Gastroesophageal sphincter (tissue), 4 donors: ENCODE measurements at places on chromosomes 5 and 9. TPM values are rescaled to one million over a fixed set of nuclear protein-coding genes. Genes with fewer than 3 reads are reported as not detected.

- peaks cover 74% of the 10 kb centered on the region for H3K4me1 ChIP-seq
- peak within 1 kb of the TSS; percentile 33 for H3K4me3 ChIP-seq
- ATAC-seq = peak; percentile 85
- H3K27me3 ChIP-seq = peaks cover 10% of the 10 kb centered on the region
- no peaks in the 10 kb centered on the region for H3K36me3 ChIP-seq
Measured at GRCh38 chr9:214648-215493, at the start of gene DOCK8. DOCK8 (plus strand) TSS chr9:214865; CDS start chr9:214977, 112 bp downstream.

DNA sequence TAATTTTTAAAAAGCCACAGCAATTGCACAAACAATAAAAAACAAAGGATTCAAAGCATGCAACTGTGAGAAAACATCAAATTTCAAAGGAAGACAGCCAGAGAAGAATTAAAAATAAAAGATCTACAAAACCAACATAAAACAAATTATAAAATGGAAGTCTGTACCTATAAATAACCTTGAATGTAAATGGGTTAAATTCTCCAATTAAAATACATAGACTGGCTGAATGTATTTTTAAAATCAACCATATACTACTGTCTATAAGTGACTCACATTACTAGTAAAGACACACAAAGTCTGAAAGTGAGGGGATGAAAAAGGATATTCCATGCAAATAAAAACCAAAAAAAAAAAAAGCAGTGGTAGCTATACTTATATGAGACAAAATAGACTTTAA is 33.7 kb downstream of the BTNL8 start:
- peaks cover 10% of the 10 kb centered on the region for H3K27me3 ChIP-seq
- ATAC-seq = no peak
- H3K27ac ChIP-seq = no peak overlapping the region
- H3K4me1 ChIP-seq = no peaks in the 10 kb centered on the region

- H3K36me3 ChIP-seq = no peaks in the 10 kb centered on the region
- H3K4me3 ChIP-seq = no peak overlapping the region
- H3K4me1 ChIP-seq = no peaks in the 10 kb centered on the region
- no peak for ATAC-seq
Measured at GRCh38 chr5:166063261-166063660, 2228.2 kb upstream of the WWC1 start.

DNA sequence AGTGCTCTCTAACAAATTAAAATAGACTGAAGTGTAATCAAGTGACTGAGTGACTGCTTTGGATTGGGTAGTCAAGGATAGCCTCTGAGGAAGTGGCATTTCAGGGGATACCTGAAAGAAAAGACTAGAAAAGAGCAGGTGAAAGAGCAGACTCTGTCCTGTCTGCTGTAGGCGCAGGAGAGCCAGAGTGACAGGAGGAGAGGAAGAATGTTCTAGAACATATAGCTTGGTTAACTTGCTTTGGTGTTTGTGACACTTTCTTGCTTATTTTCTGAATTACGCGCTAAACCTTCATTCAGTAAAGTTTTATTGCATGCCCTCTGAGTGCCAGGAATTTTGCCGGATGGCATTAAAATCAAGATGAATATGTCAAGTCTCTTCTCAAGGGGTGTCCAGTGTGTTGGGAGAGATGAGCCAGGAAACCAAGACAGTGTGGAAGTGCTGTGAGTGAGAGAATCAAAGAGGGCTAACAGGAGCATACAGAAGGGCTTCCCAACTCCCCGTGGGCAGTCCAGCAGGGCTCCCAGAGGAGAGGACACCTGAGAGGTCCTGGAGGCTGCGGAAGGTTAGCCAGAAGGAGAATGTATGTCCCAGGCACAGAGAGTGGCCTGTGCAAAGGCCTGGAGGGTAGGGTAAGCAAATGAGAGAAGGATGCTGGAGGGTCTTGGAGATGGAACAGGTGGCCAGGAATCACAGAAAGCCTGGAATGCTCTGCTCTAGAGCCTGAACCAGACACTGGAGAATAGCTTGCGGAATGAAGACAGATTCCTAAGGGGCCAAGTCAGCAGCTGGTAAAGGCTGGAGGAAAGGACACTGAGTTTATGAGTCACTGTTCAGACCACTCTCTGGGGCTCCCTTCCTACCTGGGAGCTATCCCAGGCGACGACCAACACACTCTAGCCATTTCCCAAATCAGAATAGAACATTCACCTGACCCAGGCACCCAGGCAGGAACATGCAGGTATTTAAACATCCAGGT is 59.3 kb downstream of the SLC22A5 start:
- no peaks in the 10 kb centered on the region for H3K36me3 ChIP-seq
- H3K27ac ChIP-seq = no peak overlapping the region
- peak; percentile 60 for ATAC-seq
- H3K4me3 ChIP-seq = no peak overlapping the region

DNA sequence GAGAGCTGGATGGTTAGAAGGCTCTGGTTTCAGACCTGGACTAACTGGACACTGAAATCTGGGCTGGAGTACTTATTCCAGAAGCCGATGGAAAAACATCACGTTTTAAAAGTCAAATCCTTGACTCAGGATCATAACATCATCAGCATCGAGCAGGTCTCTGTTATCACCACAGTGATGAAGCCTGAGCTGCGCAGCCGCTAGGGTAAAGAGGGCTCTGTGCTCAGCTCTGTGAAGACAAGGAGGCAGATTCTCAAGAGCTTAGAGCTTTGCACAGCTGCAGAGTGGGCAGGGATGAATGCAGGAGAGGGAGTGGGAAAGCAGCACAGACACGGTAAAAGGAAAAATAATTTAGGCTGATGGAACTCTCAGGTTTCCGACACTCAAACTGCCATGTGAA is 208.8 kb upstream of the TAS2R1 start:
- H3K36me3 ChIP-seq = no peaks in the 10 kb centered on the region
- H3K4me1 ChIP-seq = no peaks in the 10 kb centered on the region
- H3K27ac ChIP-seq = no peak overlapping the region
- H3K27me3 ChIP-seq = peaks cover 4% of the 10 kb centered on the region
- no peak for ATAC-seq

GRCh38 chr5:132406144-132406783 is 36.8 kb downstream of the SLC22A5 start:
- H3K4me1 ChIP-seq = peaks cover 15% of the 10 kb centered on the region
- H3K36me3 ChIP-seq = no peaks in the 10 kb centered on the region
- no peaks in the 10 kb centered on the region for H3K27me3 ChIP-seq

DNA sequence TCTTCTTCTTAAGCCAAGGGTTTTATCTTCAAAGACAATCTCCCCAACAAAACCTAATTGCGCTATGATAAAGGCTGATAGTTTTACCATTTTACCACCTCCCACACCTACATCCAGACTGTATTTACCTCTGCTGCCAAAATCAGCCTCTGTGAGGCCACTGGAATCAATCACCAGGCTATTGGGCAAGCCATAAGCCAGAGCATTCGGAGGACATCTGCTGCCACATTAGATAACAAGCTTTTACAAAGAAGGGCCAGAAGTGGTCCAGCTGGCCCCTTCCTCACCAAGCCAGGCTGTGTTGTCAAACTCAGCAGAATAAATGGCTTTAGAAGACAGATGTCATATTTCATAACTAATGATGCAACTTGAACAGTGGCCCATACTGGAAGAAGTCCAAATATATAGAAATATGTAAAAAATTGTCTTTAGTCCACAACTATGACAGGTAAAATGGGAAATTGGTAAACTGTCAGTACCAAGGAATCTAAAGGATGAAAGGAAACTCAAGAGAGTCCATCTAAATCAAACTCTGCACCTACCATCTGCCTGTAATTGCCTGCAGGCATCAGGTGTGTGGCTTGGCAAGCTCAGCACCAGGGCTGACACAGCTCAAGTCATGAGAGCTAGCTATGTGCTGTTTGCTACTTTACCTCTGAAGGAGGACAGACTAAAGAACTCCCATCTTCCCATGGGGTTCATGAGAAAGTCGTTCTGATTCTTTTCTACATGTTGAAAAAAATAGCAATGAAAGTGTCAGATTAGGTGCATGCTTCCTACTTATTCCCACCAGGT is 16.1 kb downstream of the SLC45A2 start:
- H3K27ac ChIP-seq = no peak overlapping the region
- no peak for ATAC-seq
- no peaks in the 10 kb centered on the region for H3K36me3 ChIP-seq
- no peak overlapping the region for H3K4me3 ChIP-seq

GRCh38 chr9:5626727-5627634 is 1.9 kb upstream of the RIC1 start:
- peak overlapping the region; percentile 96 for H3K4me3 ChIP-seq
- H3K27ac ChIP-seq = peak overlapping the region; percentile 99
- H3K27me3 ChIP-seq = no peaks in the 10 kb centered on the region
- no peaks in the 10 kb centered on the region for H3K36me3 ChIP-seq
- peaks cover 10% of the 10 kb centered on the region for H3K4me1 ChIP-seq

DNA sequence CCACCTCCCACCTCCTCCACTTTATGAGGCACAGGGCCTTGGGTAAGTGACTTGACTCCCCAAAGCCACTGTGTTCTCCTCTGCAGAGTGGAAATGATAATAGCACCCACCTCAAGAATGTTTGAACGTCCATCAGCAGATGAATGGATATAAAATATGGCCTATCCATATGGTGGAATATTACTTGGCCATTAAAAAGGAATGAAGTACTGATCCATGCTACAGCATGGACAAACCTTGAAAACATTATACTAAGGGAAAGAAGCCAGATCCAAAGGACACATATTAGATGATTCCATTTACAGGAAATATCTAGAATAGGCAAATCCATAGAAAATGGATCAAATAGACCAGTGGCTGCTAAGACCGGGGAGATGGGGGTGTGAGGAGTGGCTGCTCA is 50.2 kb downstream of the CFAP77 start:
- peaks cover 51% of the 10 kb centered on the region for H3K27me3 ChIP-seq
- no peak overlapping the region for H3K27ac ChIP-seq
- no peaks in the 10 kb centered on the region for H3K4me1 ChIP-seq
- no peak for ATAC-seq
- H3K4me3 ChIP-seq = no peak overlapping the region

DNA sequence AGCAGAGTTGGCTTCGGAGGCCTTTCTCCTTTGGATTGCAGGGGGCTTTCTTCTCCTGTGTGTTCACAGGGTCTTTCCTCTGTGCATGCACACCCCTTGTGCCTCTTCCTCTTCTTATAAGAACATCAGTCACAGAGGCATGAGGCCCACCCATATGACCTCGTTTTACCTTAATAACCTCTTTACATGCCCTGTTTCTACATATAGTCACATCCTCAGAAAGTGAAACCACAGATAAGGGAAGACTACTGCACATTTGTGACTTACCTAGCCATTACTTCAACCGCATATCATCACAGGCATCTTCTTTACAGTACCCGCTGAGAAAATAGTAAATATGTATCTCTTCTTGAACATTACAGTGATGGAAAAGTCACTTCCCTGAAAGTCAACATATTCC is 204.9 kb upstream of the TARS1 start:
- H3K4me1 ChIP-seq = no peaks in the 10 kb centered on the region
- no peak overlapping the region for H3K4me3 ChIP-seq
- no peak for ATAC-seq
- no peaks in the 10 kb centered on the region for H3K27me3 ChIP-seq

DNA sequence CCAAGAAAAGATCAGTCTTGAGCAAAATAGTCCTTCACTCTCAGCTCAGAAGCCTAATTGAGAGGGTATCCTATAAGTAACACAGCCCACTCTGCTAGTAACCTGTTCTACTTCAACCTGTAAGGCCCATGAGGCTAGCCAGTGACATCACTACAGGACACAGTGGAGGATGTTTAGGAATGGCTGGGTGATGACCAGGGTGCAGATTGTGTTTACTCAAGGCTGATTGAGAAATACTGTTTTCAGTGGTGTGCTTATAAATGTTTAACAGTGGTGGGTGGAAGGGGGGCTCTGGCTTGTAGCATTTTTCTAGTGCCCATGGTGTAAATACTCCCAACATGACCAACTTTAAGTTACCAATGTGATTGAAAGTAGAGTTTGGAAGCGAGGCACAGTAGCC is 159.8 kb upstream of the CCDC152 start:
- no peak overlapping the region for H3K4me3 ChIP-seq
- no peaks in the 10 kb centered on the region for H3K36me3 ChIP-seq
- no peaks in the 10 kb centered on the region for H3K27me3 ChIP-seq
- H3K27ac ChIP-seq = no peak overlapping the region
- no peaks in the 10 kb centered on the region for H3K4me1 ChIP-seq

DNA sequence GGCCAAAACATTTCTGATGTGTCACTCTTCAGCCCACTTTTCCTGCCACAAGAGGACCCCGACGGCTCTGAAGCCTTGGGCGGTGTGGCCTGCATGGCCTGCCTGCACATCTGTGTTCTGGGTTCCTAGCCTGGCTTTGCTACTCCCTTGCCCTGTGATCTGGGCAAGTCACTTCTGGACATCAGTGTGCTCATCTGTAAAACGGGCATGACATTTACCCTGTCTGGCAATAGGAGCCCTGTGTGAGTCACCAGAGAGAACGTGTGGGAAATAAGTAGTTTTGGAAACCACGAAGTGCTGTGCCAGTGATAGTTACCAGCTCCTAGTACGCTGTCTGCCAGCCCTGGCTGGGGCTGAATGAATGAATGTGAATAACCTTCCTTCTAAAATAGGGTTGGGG is 90.8 kb downstream of the MACROH2A1 start:
- H3K27me3 ChIP-seq = no peaks in the 10 kb centered on the region
- peaks cover 9% of the 10 kb centered on the region for H3K4me1 ChIP-seq
- H3K27ac ChIP-seq = no peak overlapping the region
- no peak for ATAC-seq

The GRM6 gene
- total RNA-seq = not detected

The DMRT3 gene
- total RNA-seq = 0.12 TPM

The AP3S1 gene
- total RNA-seq = 63.3 TPM

The PPP2R2B gene
- 1.0 TPM for total RNA-seq

The KIF3A gene
- 12.5 TPM for total RNA-seq

The CDH18 gene
- total RNA-seq = not detected
